Erythroblast (primary cell): ENCODE measurements at places on chromosomes 5 and 9.

DNA sequence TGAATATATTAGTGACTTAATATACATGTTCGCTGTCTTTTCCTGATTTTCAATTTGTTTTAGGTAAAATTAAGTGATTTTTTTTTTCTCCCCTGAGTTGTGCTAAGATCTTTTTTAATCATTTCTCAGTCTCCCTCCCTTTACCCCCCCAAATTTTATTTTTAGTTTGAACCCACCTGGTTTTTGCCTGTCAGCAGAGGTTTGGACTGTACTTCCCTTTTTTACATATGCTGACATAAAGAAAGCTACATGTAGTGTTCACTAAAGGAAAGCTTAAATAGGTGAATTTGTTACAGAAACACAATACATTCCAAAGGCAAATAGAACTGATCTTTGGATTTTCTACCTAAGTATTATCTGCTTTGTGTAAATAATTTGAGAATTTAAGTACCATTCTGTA, 82.2 kb downstream of the IPO11 start:
- no peak for DNase-seq

DNA sequence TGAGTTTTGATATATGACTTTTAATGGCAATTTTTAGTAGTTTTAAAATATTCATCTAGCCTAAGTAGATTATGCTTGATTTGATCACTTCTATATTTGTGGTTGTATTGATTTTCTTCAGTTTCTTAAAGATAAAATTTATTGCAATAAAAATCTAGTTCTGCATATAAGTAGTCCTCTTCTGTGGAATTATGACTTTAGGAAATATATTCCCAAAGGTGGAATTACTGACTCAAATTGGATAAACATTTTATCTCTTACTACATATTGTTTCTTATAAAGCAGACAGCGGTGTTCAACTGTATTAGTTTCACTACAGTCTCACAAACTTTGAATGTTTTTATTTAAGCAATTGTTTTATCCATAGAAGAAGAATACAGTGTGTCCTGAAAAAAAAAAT, 883.0 kb upstream of the SEMA6A start:
- no peak for DNase-seq

DNA sequence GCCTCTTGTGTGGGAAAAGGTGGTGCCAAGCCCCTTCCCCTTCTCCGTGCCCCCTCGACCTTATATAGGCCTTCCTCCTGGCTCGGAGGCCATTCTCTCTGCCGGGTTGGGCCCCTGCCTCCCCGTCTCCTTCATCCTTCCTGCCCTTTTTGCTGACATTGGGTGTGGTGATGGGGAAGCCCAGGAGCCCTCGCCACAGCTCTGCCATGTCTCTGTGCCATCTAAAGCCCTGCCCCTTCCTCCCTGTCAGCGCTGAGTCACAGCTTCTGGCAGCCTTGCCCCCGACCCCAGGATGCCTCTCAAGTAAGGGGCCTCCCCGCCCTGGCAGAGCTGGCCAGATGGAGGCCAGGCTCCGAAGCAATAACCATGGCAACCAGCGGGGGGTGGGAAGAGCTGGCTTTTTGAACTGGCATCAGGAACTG, 30.4 kb downstream of the JADE2 start:
- peak; percentile 56 for DNase-seq

GRCh38 chr5:151318850-151319732, 15.5 kb upstream of the SLC36A3 start:
- DNase-seq = no peak

DNA sequence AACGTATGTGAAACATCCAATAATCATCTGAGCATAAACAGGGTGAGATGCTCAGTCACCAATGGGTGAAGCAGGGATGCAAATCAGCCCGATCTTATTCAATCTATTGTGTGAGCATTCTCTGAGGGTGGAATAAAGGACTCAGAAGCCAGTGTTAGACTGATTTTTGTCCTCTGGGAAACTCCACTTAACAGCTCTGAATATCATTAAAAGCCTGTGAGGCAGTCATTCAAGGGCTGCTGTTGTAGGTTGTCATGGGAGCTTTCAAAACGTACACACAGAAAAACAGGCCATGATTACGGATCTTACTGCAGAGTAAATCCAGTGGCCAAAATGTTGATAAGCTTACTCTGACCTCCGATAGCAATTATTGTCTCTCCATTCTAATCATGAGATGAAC, 266.5 kb upstream of the EFNA5 start:
- no peak for DNase-seq

DNA sequence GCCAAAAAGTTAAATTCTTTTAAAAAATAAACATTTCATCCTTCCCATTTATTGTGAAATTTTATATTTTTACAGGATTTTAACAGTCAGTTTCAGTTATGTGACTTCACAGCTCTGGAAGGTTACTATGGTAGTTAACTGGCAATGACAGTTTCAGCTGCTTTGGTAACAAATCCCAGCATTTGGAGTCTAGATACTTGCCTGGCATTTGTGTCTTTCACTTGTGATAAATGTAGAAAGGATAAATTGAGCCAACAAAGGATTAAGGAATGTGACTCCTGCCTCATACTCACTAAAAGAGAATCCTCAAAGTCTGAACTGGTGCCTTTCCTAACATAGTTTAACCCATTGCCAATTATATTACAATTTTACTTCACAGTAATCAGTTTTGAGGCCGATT, 315.5 kb downstream of the FER start:
- DNase-seq = no peak

DNA sequence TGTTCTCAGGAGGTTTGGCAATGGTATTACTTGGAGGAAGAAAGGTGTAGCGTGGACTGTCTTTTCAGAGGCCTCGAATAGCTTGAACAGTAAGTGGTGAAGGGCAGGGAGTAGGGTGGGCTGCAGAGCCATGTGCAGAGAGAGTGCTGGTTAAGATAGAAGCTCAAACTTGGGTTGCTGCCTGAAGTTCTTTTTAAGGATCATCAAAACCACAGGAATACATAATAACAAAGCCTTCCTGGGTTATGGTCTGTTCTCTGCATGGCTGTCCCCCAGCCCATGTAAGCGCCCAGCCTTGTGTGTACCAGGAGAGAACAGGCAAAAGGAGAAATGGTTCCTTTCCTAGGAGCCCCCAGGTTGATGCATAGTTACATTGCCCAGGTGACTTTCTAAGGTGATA, 43.9 kb downstream of the RCL1 start:
- DNase-seq = no peak

- DNase-seq = no peak
Observed at GRCh38 chr5:122073018-122073417, 5.0 kb downstream of the LOX start.

DNA sequence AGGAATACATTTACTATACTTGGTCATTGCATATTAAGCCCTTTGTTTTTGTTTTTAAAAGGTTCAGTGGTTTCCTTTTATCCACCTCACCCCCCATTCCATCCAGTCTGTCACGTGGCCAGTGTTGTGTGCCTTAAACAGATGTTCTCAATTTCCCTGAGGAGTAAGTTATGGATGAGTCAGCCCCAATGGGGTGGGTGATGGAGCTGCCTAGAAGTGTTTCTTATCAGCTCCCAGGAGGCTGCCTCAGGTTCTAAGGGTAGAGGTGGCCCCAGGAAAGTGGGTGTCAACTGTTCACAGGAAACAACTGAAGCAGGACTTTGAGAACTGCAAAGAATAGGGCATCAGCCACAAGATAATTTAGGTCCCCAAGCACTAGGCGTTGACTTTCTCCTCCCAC, 41.1 kb downstream of the ACTBL2 start:
- DNase-seq = no peak

DNA sequence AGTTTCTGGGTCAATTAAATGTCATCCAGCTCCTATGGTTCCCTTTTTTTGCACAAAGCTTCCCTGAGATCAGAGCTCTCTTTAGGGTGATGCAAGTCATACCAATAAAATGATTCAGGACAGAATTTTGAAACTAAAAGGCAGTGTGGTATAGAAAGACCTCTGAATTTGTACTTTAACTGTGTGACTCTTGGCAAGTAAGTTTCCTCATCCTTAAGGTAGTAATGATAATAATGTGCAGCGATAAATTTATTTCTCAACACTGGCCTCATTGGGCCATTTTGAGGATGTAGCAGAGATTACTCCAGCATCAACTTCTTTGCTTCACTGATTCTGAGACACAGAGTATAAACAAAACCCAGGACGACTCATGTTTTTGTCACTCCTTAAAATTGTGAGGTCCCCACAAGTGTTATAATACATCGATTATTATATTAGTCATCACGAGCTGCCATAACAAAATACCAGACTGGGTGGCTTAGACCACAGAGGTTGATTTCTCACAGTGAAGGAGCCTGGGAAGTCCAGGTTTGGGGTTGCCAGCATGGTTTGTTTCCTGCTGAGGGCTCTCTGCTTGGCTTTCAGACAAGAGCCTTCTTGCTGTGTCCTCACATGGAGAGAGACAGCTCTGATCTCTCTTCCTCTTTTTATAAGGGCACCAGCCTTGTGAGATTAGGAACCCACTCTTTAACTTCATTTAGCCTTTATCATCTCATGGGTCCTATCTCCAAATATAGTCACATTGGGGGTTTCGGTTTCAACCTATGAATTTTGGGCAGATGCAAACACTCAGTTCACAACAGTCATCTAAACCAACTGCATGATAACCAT, 293.0 kb downstream of the ZNF608 start:
- DNase-seq = peak; percentile 25

GRCh38 chr9:121328876-121329681, 41.0 kb downstream of the STOM start:
- no peak for DNase-seq

GRCh38 chr9:111582888-111583287, 16.6 kb downstream of the PTGR1 start:
- DNase-seq = no peak

- DNase-seq = no peak
Observed at GRCh38 chr9:131092030-131092429, 4.3 kb upstream of the AIF1L start.

GRCh38 chr9:111762556-111762955, 32.2 kb downstream of the SHOC1 start:
- no peak for DNase-seq

GRCh38 chr9:131304676-131305355, 15.3 kb downstream of the PLPP7 start:
- DNase-seq = no peak

- no peak for DNase-seq
Observed at GRCh38 chr9:18805386-18805785, 227.6 kb downstream of the SAXO1 start.

GRCh38 chr9:81886665-81887064, 41.6 kb upstream of the SPATA31D4 start:
- no peak for DNase-seq
